Activated CD8-positive, alpha-beta T cell treated with anti-CD3 and anti-CD28 coated beads, Interleukin-2, amount 10 ng/mL, durations not matched to agents 7 days and 5 days (primary cell): ENCODE measurements at places on chromosomes 2 and 18.

DNA sequence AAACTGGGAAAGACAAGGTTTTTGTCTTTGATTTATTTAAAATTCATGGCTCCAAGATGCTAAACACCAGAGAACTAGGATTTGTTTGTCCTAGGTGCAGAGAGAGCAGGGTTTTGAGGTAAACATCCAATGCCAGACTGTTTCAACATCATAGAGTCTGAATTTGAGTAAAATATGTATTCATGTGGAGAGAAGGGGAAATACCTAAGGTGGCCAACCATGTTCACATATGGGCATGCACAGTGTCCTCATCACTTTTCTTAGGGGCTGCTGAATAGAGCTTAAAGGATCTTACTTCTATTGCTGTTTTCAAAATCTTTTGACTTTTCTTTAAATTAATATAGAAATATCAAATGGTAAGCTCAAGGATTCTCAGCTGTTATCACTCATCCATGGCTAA lies 287.0 kb upstream of the CCDC68 start:
- no peaks in the 10 kb centered on the region for H3K4me1 ChIP-seq
- no peak for DNase-seq
- H3K27me3 ChIP-seq = no peaks in the 10 kb centered on the region
- no peak overlapping the region for H3K4me3 ChIP-seq

- no peaks in the 10 kb centered on the region for H3K36me3 ChIP-seq
- no peaks in the 10 kb centered on the region for H3K4me1 ChIP-seq
- DNase-seq = no peak
- no peak overlapping the region for H3K27ac ChIP-seq
- H3K27me3 ChIP-seq = no peaks in the 10 kb centered on the region
Observed at GRCh38 chr2:155256803-155257202, 558.3 kb downstream of the KCNJ3 start.

GRCh38 chr2:241877989-241878970 lies 8.8 kb downstream of the RTP5 start:
- H3K4me1 ChIP-seq = peaks cover 36% of the 10 kb centered on the region
- no peak overlapping the region for H3K27ac ChIP-seq

GRCh38 chr2:174122185-174122584 lies 126.1 kb downstream of the OLA1 start:
- no peak overlapping the region for H3K4me3 ChIP-seq
- H3K4me1 ChIP-seq = no peaks in the 10 kb centered on the region
- H3K27me3 ChIP-seq = no peaks in the 10 kb centered on the region

DNA sequence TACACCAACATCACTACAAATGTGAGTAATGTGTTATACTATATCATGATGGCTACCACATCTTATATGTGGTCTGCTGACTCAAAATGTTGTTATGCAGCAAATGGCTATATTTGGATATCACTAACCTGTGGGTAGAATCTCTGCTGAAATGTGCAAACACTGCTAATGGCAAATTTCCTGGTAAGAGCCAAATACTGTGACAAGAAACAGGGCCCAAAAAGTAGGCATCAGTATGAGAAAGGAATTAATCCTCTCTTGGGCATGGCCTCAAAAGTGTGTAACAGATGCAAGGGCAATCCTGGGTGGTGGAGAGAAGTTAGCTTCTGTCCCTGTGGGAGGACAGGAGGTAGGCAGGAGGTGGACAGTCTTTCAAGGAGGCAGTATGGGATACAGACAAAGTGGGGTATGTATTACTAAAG lies 13.3 kb downstream of the ATF2 start:
- no peak for DNase-seq
- H3K36me3 ChIP-seq = peaks cover 17% of the 10 kb centered on the region
- H3K4me1 ChIP-seq = peaks cover 18% of the 10 kb centered on the region
- H3K27me3 ChIP-seq = no peaks in the 10 kb centered on the region

DNA sequence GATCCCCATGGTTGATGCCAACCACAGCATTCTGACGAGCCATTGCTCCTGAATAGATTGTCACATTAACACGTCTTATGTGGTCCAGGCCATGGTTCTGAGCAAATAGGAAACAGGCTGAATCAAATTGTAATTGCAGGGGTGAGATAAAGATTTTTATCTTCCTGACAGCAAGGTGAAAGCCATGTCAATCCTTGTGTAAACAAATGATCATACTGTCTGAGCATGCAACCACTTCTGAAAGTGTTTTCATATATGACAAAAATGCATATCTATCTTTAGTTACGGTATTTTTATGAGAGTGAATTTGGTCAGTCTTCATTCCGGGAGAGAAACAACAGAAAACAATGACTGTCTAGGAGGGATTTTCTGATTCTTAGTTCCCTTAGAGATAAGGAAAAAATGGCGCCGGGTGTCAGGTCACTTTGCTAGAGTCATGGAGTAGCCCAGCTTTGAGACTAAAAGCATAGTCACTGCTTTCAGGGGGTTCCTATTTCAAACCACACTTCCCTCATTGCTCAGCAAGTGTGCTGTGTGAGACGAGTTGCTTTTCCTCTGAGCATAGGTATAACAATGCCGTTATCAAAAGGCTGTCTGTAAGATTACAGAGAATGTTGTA lies 958.9 kb downstream of the DCDC2C start:
- H3K4me1 ChIP-seq = no peaks in the 10 kb centered on the region
- H3K4me3 ChIP-seq = no peak overlapping the region
- no peaks in the 10 kb centered on the region for H3K27me3 ChIP-seq
- H3K36me3 ChIP-seq = no peaks in the 10 kb centered on the region
- no peak overlapping the region for H3K27ac ChIP-seq
- no peak for DNase-seq

- no peak overlapping the region for H3K27ac ChIP-seq
- H3K4me3 ChIP-seq = no peak overlapping the region
- no peaks in the 10 kb centered on the region for H3K27me3 ChIP-seq
Observed at GRCh38 chr2:156573710-156574109, 137.5 kb downstream of the GPD2 start.

DNA sequence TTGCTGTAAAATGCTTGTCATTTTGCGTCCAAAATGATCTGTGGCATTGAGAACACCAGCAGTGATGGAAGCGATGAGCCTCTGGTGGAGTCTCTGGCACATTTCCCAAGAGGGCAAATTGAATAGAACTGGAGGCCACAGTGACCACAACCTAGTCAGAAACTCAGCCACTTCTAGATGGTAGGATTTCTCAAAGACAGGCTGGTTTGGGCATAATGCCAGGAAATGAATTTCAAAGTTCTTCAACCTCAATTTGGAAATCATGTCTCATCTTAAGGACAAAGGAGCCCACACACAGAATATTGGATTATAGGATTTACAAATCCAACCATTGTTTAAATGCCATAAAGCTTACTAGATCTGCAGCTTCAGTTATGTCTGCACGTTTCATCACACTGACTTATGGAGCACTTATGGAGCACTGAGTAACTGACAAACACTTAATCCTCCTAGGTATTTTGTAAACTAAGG lies 132.1 kb downstream of the COL6A3 start:
- H3K27me3 ChIP-seq = peaks cover 8% of the 10 kb centered on the region
- H3K4me1 ChIP-seq = no peaks in the 10 kb centered on the region
- no peak overlapping the region for H3K4me3 ChIP-seq
- H3K36me3 ChIP-seq = no peaks in the 10 kb centered on the region

- H3K4me3 ChIP-seq = no peak overlapping the region
- H3K4me1 ChIP-seq = no peaks in the 10 kb centered on the region
- H3K36me3 ChIP-seq = no peaks in the 10 kb centered on the region
- no peaks in the 10 kb centered on the region for H3K27me3 ChIP-seq
- no peak overlapping the region for H3K27ac ChIP-seq
Observed at GRCh38 chr2:18825838-18826237, 236.5 kb upstream of the NT5C1B start.

GRCh38 chr2:212176151-212176550 lies 362.5 kb downstream of the ERBB4 start:
- H3K4me1 ChIP-seq = no peaks in the 10 kb centered on the region
- no peak for DNase-seq
- no peaks in the 10 kb centered on the region for H3K36me3 ChIP-seq
- H3K27ac ChIP-seq = no peak overlapping the region
- H3K4me3 ChIP-seq = no peak overlapping the region

- peaks cover 13% of the 10 kb centered on the region for H3K27me3 ChIP-seq
- H3K4me1 ChIP-seq = no peaks in the 10 kb centered on the region
- no peak overlapping the region for H3K27ac ChIP-seq
- no peak for DNase-seq
- no peak overlapping the region for H3K4me3 ChIP-seq
- H3K36me3 ChIP-seq = no peaks in the 10 kb centered on the region
Observed at GRCh38 chr18:79384834-79385233, 10.9 kb upstream of the NFATC1 start.

- H3K27ac ChIP-seq = no peak overlapping the region
- H3K4me3 ChIP-seq = no peak overlapping the region
- no peaks in the 10 kb centered on the region for H3K27me3 ChIP-seq
- DNase-seq = no peak
Observed at GRCh38 chr2:207594264-207594663, 30.9 kb downstream of the METTL21A start.

DNA sequence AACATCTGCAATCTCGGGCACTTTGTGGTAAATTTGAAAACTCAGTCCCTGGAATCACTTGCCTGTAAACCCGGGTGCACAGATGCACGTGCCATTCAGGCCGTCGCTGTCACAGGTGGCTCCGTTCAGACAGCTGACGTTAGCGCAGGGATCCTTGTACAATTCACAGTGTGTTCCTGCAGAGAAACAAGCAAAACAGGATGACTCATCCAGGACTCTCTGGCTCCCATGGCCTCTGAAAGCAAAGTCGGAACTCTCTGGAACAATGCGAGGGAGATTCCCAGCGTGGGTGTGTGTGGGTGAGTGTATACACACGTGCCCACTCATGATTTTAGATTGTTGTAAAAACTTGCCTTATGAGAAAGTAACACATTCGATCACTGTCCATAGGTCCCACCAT lies 136.1 kb upstream of the PID1 start:
- DNase-seq = no peak
- H3K4me3 ChIP-seq = no peak overlapping the region
- H3K36me3 ChIP-seq = no peaks in the 10 kb centered on the region
- no peaks in the 10 kb centered on the region for H3K27me3 ChIP-seq

GRCh38 chr2:101027852-101028251 lies 25.8 kb downstream of the RPL31 start:
- no peak overlapping the region for H3K4me3 ChIP-seq
- no peaks in the 10 kb centered on the region for H3K4me1 ChIP-seq
- DNase-seq = no peak
- H3K36me3 ChIP-seq = peaks cover 5% of the 10 kb centered on the region
